ENCODE measurements at places on chromosomes 12 and 14.

GRCh38 chr12:108896817-108897216 lies 16.9 kb downstream of the DAO start:
- DNase-seq, result no peak

DNA sequence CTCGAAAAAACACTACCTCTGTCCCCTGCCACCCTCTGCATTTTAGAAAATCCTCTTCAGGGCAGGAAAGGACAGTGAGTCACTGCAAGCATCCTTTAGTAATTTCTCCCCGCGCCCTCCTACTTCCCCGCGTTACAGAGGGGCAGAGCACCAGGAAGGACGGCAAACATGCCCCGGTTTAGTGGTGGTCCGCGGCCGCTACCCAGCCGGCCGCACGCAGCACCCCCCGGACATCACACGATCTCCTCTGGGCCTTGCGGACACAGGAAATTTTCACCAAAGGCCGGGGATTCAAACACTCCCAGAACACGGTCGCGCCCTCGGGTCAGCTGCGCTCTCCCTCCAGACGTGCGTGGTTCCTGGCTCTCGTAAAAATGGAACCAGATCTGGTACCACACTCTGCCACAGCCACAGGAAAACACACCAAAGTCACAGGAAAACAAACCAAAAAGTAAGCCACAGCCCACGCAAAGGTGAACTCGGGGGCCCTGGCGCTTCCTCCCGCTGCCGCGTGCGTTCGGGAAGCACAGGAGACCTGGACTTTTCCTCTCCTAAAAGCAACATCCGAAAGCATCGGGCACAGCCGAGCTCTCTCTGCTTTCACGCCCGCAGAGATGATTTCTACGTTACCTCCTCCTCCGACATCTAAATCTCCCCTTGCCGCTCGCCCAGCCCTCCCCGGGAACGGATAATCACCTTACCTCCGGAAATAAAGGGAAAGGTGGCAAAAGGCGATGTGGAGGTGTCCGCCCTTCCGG lies 839 bp downstream of the SLC38A1 start:
- peak; percentile 35 for DNase-seq

DNA sequence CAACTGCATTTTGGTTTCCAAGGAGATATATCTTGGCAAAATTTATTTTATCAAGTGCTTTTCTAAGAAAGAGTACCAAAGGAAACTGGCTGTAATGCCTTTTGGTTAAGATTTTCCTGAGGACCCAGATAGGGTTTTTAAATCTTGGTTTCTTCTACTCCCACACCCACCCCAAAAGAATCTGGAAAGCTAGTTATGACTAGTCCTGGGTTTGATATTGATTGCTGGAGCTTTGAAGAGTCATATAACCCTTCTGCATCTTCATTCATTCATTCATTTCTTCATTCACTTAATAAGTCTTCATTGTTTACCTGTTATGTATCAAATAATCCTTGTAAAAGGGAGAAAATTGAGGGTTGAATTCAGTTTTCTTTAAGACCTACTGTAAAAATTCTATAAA lies 425.2 kb downstream of the PCNX1 start:
- DNase-seq, result no peak

- DNase-seq, result no peak
Measured at GRCh38 chr12:94208622-94208966, 60.2 kb downstream of the PLXNC1 start.

DNA sequence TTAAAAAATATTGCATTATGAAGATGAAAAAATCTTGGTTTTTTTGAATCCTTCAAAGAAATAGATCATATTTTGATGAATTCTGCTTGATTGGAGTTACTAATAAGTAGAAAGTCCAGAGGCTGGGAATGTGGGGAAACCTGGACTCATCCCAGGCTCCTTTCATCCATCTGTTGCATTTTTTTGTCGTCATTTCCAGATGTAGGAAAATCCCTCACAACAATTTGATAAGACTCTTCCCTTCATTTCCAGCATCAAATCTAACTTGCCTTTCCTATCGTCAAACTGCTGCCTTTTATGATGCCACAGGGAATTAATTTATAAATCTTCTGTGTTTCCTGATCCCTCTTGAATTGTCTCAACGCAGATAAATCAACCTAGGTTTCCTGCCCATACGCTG lies 211.6 kb downstream of the FBXL14 start:
- DNase-seq, result no peak

GRCh38 chr12:130982565-130983225 lies 29.0 kb downstream of the ADGRD1 start:
- no peak for DNase-seq

GRCh38 chr12:122790393-122791075 lies 16.2 kb downstream of the CCDC62 start:
- DNase-seq, result no peak

DNA sequence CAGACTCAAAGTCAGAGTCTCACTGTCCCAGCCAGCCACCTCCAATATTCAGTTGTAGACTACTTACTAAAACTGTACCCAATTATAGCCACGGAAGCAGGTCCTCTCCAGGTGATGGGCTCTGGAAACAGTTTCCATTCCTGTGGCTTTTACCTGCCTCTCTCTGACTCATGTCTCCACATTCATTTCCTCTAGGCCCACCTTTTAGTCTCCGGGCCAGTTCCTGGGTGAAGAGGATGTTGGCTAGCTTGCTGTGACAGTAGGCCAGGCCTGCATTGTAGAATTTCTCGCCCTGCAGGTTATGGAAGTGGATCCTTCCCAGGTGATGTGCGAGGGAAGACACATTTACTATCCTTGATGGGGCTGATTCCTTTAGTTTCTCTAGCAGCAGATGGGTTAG lies 5.6 kb downstream of the RDH11 start:
- no peak for DNase-seq

DNA sequence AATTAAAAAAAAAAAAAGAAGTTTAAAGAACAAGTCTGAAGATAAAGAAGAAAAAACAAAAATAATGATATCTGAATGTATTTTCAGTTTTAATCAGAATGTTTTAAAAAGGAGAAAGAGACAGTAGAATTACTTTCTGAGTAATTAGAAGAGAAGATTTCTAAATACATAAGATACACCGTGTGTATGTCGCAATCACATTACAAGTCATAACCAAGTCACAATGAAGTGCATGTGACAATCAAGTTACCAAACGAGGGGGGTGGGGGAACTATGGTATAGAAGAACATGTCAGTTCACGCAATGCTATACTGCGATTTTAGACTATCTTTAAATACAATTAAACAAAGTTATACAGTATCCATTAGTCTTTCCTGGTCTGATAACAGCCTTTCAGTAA lies 1464.1 kb upstream of the FLRT2 start:
- no peak for DNase-seq

GRCh38 chr12:45304514-45305178 lies 88.8 kb downstream of the ANO6 start:
- DNase-seq, result no peak

DNA sequence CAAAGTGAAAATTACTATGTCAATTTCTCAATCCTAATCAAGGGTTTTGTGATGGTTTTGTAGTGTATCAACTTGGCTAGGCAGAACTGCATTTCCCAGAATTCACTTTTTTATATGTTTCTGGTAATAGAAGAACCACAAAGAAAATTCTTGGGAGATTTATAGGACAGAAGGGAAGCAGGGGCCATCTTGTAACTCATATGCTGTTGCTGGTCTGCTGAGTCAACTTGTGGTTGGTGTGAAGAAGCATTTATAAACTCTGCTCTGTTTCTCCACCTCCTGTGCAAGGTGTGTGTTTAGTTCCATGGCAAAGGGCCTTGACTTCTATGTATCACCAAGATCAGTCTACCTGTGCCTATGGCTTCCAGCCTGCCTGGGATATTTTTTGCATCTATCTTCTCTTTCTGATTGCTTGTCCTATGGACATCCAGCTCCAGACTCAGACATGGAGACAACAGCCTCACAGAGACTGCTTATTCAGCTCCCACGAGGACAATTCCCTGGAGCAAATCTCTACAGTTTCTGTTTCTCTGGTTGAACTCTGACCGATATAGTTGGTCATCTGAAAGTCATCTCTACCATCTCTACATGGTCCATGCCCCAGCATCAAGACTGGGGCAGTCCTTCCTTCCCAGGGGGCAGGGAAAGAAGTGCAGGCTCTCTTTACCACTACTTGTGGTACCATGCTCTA lies 364.3 kb upstream of the DDHD1 start:
- DNase-seq, result no peak

DNA sequence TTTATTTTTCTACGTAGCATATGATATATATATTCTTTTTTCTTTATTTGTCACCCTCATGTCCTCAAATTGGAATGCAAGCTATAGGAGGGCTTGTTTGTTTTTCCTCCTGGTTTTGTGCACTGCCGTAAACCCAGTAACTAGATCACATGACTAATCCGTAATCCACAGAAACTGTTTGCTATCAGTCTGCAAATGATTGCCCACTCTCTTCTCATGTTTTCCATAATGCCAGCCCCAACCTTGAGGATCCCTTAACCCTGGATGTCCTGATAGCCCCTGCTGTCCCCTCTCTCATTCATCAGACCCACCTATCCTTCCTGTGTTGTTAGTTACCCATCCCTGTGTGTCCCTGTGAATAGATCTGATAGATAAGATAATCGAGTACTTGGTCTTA lies 94.0 kb downstream of the TSPAN9 start:
- DNase-seq, result no peak

- DNase-seq, result no peak
Measured at GRCh38 chr12:90741611-90742010, 213.4 kb downstream of the CCER1 start.

DNA sequence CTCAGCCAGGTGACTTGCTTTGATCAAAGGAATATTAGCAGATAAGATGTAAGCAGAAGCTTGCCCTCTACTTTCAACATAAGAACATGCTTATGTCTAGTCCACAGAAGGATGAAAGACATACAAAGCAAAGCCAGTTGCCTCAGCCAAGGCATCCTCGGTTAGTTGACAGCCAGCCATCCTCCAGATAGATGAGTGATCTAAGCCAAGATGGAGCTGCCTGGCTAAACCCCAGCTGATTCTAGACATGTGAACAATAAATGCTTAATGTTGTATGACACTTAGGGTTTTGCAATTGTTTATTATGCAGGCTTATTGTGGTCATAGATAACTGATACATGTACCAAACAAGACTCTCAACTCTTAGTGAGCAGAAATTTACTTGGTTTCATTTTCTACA lies 157.6 kb upstream of the TMTC2 start:
- no peak for DNase-seq

GRCh38 chr12:25357595-25357994 lies 106.9 kb upstream of the KRAS start:
- no peak for DNase-seq

- peak; percentile 47 for DNase-seq
Measured at GRCh38 chr14:94001501-94002396, 4.6 kb downstream of the CCDC197 start.

DNA sequence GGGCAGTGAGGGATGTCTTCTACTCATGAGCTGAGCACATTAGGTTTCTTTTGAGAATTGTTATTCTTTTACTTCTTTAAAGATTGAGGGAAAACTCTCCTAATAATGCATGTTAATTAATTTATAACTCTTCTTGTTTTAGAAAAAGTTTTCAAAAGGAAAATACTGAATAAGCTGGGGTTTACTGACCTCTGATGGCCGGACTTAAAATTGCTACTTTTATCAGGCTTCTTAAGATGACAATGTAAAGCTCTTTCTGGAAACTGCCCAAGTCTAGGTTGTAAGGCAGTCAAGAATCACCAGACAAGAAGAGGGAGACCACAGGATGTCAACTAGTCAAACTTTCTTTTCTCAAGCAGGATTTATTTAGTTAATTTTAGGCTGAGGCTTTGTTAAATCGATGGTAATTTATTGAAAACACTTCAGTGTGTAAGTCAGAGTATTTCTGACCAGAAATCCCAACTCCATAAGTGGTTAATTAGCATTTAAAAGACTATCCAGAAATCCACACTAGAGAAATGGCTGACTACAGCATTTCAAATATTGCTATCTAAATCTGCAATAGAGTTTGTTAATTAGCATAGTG lies 82.1 kb downstream of the AVPR1A start:
- no peak for DNase-seq

DNA sequence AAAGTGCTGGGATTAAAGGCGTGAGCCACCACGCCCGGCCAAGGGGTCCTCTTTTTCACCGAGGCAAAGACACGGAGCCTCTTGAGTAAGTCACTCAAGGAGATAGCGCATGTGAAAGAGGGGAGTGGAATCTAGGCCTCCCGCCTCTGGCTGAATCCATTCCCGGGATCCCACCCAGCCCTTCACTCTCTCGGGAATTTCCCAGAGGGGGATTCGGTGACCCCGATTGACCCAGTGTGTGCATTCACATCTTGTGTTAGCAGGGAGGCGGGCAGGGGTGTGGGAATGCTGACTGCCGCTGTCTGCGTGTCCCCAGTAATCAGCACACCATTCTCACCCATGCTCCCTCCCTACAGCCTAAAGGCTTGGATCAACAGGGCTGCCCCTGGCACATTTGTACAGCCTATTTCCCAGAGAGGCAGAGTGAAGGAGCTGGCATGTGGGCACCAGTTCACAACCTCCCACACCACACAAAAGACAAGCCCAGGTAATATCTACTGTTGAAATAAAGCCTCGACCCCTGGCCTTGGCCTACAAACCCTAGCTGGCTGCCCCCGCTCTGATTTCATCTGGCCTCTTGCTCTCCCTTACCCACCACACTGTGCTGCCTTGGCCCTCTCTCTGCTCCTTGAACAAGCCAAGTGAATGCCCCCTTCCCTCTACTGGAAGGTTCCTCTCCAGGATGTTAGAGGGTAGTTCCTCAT lies 1.3 kb upstream of the LTBP2 start:
- no peak for DNase-seq

GRCh38 chr12:18071336-18071735 lies 18.7 kb downstream of the RERGL start:
- no peak for DNase-seq

GRCh38 chr12:92583910-92584309 lies 118.9 kb upstream of the PLEKHG7 start:
- no peak for DNase-seq
